ENCODE measurements at places on chromosomes 2 and 18. TPM values are rescaled to one million over a fixed set of nuclear protein-coding genes. Genes with fewer than 3 reads are reported as not detected.
A peak's percentile ranks its signal among the peaks of the same experiment; 100 is the strongest.

Gene NOL4
- not detected for total RNA-seq

Gene ADRA2B
- not detected for total RNA-seq

Gene BMP10
- total RNA-seq, result not detected

DNA sequence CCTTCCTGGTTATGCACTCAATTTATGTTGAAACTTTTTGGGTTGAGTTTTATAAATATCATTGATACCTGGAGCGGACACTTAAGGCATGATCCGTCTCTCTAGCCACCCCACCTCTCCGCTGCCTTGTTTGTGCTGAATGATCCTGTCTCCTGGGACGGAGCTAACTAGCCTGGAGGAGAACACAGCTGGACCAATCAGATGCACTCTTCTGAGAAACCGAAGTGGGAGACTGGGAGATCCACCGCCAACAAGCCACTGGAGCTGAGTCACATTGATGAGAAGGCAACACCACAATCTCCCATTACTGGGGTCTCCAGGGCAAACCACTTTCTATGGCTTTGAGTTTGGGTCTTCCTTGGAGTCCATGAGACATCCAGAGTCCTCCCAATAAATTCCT, 29.3 kb downstream of the CYP26B1 start:
- no peak for DNase-seq

Gene STON1
- total RNA-seq, result 39.2 TPM

DNA sequence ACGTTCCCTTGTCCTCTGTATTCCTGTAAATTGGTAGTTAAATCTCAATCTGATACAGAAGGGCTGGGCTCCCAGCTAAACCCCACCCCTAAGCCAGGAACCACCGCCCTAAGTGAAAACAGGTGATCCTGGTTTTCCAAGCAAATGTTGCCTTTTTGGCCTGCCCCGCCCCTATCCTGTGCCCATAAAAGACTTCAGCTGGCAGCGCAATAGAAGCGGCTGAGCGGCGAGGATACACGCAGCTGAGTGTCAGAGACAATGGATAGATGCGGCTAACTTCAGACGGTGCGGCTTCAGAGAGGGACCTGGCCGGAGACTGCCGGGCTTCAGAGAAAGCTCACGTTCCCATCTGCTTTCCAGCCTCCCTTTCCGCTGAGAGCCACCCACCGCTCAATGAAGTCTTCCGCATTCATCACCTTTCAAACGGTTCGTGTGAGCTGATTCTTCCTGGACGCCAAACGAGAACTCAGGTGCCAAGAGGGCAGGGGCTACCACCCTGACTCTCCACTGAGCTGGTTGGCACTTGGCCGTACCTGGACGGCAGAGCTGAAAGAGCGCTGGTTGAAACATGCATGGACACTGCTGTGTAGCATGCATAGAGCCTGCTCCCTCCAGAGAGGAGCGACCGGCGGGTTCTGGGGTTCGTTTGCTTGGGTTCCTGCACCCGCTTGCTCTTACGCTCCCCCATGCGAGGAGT, 49.5 kb upstream of the POLE4 start:
- peak; percentile 70 for DNase-seq
